Vagina (tissue), 2 donors: ENCODE measurements at places on chromosomes 12 and 14.

DNA sequence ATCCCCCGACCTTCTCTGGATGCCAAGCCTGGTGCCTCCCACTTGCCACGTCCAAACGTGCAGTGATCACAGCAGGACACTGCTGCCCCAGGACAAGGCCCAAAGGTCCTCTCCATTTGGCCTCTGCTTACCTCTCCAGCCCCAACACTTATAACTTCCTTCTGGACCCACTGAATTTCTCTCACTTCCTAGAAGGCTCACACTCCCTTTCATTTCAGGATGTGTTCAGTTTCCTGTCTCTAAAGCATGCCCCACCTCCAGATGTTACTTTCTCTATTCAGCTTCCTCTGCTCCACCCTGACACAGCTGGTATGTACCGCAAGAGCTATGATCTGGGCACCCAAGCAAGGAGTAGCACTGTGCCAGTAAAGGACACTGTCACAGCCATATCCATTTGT lies 33.0 kb downstream of the CDKL1 start:
- DNase-seq: no peak

GRCh38 chr14:64970041-64970440 lies 2.1 kb downstream of the RAB15 start:
- no peak for DNase-seq

- no peak for DNase-seq
Observed at GRCh38 chr12:109203480-109203879, 87.1 kb downstream of the ACACB start.

DNA sequence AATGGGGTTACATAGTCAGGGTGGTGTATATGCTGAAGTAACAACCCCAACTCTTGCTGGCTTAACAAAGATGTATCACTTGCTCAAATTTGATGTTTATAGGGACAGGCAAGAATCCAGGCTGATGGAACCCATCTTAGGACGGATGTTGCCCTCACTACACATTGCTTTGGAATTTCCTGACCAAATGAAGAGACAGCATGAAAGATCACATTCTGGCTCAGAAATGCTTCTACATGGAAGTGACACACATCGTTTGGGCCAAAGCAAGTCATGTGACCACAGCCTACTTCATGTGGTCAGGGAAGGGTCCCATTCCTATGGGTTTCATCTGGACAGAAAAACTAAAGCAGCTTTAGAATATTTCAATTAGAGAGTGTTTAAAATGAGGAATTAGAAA lies 345.8 kb downstream of the TMEM132D start:
- DNase-seq: no peak

- DNase-seq: no peak
Observed at GRCh38 chr14:35286707-35287106, 5.5 kb upstream of the PSMA6 start.

- no peak for DNase-seq
Observed at GRCh38 chr12:43208221-43208620, 343.8 kb downstream of the ADAMTS20 start.
